ENCODE measurements at places on chromosomes 7 and 10.
A peak's percentile ranks its signal among the peaks of the same experiment; 100 is the strongest.

DNA sequence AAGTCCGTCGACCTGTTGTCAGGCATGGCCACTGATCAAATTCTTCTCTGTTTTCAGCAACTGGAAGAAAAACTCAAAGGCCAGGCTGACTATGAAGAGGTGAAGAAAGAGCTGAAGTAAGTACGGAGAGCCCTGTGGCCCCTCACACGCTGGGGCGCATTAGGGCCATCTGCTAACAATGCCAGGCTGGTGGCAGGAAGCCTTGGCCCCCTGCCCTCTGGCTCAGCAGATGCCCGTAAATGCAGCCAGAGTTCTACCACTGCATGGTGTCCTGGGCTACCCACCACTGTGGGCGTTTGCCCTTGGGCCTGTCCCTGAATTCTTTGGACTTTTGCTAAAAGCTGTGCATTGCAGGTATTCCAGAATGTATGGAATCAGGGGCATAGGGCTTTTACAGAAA is 96.9 kb upstream of the SH2B2 start:
- DNase-seq: no peak

GRCh38 chr7:107939573-107940489 is 48.8 kb downstream of the DLD start:
- no peak for DNase-seq

DNA sequence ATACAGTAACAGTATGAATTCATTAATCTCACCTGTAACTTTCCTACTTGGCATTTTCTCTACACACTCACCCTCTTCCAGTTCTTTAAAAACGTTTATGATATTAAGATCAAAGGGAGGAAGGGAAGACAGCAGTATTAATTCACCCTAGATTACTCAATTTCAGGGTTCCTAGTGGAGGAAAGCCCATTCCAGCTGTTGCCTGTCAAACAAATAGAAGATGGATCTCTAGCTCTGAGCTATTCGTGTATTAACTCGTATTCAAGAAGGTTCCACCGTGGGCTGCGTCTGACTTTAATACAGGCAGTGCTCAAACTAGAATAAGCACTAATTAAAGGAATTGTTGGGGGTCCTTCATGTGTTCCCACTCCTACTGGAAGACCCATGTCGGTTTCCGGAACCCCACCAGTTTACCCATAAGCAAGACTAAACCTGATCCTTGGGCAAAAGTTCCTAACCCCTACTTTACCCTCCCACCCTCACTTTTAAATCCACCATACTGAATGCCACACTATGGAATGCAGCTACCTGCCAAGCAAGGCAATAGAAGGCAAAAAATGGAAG is 2.1 kb downstream of the NANOS1 start:
- DNase-seq: no peak

DNA sequence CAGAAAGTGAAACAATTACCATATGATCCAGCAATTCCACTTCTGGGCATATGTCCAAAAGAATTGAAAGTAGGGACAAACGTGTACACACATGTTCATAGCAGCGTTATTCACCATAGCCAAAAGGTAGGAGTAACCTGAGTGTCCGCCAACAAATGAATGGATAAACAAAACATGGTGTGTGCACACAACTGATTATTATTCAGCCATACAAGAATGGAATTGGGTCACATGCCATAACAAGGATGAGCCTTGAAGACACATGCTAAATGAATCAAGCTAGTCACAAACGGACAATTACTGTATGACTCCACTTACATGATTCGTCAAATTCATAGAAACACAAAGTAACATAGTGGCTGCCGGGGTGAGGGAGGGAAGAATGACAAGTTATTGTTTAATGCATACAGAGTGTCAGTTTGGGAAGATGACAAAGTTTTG is 4.1 kb upstream of the OIT3 start:
- DNase-seq: no peak

DNA sequence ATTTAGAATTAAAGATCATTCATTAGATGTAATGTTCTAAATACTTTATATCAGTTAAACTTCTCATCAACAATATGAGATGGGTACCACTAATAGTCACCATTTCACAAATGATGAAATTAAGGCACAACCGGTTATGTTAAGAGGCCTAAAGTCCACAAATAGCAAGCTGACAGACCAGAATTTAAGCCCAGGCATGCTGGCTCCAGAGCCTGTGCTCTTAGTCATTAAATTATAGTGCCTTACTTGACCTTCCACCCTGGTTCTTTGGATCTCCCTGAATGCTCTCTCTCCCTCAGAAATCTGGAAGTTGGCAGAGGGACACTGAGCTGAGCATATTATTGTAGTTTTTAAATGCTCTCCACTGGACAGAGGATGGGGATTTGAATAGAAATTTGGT is 3.6 kb downstream of the LIPN start:
- DNase-seq: no peak

- no peak for DNase-seq
These were observed 459.1 kb downstream of the PLXNA4 start for GRCh38 chr7:132117181-132117580.

DNA sequence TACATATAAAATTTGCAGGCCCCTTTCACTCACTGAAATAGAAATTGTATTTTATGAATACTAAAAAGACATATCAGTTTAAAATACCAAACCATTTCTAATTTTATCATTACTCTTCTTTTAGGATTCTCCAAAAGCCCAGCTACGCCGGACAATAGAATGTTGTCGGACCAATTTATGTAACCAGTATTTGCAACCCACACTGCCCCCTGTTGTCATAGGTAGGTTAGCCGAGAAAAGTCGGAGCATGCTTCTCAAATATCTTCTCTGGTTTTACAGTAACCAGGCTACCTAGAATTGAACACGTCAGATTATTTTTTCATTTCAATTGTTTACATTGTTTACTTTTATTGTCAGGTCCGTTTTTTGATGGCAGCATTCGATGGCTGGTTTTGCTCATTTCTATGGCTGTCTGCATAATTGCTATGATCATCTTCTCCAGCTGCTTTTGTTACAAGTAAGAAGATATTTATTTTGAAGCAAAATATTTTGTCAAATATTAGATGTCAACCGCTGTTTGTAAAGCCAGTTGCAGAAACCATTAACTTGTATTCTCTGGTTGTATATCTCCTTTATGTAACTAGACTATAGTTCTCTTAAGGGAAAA is 57.6 kb downstream of the MMRN2 start:
- DNase-seq: peak; percentile 61

GRCh38 chr7:158074896-158075632 is 512.6 kb downstream of the PTPRN2 start:
- DNase-seq: no peak

DNA sequence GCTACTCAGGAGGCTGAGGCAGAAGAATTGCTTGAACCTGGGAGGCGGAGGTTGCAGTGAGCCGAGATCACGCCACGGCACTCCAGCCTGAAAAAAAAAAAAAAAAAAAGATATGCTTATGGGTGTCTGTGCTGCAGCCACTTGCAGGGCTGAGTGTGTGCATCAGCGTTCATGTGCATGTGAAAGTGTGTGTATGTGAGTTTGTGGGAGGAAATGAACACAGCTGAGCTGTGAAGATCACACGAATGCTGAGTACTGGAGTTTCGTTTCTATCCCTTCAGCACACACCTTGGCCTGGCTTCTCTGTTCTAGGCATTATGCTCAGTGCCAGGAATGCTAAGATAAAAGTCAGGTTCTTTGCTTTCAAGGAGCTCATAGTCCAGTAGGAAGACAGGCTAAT is 12.0 kb upstream of the SVOPL start:
- peak; percentile 21 for DNase-seq

DNA sequence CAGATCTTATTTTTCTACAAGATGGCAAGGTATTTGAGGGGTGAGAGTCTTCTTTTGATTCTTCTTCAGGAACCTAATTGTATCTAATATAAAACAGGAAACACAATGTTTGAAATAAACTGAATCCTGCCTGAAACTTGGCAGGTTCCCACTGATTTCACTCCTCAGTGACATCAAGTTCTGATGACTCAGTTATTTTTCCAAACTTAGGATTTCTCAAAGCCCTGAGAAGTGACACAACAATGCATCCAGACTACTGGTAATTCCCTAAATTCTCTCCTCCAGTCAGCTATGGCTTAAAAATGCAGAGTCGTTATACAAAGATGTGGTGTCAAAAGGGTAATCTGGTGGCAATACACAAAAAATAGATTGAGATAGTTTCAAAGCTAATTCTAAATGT is 80.9 kb downstream of the ABLIM1 start:
- no peak for DNase-seq

GRCh38 chr10:77504873-77505257 is 132.7 kb downstream of the KCNMA1 start:
- no peak for DNase-seq

GRCh38 chr10:59678884-59679301 is 30.8 kb downstream of the SLC16A9 start:
- peak; percentile 81 for DNase-seq

DNA sequence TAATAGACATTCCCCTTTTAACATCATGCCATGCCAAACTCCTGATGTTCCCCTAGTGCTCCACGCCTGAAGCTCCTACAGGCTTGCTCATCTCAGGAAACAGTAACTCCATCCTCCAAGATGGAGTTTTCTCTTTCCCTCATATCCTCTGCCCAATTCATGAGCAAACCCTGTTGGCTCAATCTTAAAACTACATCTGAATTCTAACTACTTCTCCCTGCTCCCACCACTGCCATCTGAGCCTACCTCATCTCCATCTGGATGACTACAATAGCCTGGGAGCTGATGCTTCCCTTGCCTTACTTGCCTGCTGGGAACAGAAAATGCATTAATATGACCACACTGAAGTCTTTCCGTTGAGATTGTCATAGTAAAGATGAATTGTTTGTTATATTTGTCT is 271.7 kb upstream of the MKLN1 start:
- no peak for DNase-seq

DNA sequence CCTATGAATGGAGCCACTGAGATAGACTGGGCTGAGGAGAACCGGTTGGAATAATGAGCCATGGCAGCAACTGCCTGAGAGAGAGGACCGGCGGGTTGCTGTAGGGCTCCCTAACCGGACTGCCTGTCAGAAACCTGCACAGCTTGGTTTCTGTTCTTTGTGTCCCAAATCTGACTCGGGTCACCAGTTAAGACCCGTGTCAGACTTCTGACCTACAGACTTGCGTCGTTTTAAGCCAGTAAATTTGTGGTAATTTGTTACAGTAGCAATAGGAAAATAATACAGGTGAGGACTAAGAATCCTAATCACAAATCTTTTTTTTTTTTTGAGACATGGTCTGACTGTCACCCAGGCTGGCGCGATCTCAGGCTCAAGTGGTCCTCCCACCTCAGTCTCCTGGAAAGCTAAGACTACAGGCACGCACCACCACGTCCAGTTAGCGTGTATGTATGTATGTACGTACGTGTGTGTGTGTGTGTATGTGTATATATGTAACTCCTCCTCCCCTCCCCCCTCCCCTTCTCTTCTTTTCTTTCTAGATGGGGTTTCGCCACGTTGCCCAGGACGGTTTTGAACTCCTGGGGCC is 672 bp upstream of the DDX56 start:
- no peak for DNase-seq

GRCh38 chr10:21705828-21706176 is 171.8 kb downstream of the MLLT10 start:
- no peak for DNase-seq

- no peak for DNase-seq
These were observed 209.5 kb upstream of the ZMIZ1 start for GRCh38 chr10:78859266-78859665.

GRCh38 chr7:46969303-46970130 is 612.4 kb downstream of the TNS3 start:
- no peak for DNase-seq

DNA sequence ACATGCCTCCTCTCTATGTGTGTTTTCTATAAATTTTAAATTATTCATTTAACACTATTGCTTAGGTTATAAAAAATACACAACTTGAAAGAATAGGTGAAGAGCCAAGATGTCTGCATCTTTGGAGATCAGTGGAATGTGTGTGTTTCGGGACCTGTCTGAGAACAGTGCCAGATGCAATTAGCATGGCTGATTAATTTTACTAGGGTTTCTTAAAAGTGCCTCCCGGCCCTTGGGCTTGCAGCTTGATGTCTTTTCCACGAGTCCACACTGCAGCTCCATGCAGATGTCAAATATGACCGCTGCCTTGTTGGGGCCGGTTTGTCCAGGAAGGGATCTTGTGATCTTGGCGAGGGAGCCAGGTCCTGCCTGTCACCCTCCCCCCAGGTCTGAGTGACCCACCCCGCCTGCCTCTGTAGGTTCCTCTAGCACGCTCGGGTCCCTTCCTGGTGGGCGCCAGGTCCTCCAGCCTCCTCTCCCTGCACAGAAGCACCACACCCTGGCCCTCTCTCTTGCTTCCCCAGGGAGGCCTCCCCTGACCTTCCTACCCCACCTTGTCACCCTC is 20.7 kb downstream of the LHPP start:
- DNase-seq: no peak

- DNase-seq: peak; percentile 33
These were observed 69.0 kb upstream of the PDCD4 start for GRCh38 chr10:110802551-110803238.

DNA sequence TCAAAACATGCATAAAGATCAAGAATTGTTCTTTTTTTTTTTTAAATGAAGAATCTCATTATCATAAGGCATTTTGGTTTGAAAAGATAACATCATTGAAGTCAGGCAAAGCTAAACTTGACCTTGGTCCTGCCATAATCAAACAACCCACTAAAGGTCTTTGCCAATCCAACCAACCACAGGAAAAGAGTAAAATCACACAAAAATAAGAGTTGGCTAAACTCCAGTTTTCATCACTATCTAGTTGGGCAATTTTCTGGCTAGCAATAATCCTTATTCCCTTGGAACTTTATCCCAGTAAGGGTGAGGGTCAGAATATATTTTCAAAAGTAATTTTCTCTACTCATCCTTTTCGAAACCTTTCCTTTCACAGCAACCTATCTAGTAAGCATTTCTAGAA is 62.4 kb downstream of the HIBADH start:
- DNase-seq: no peak

- no peak for DNase-seq
These were observed 130.8 kb upstream of the HPS1 start for GRCh38 chr10:98577578-98577977.

GRCh38 chr10:127186813-127187212 is 9.6 kb downstream of the INSYN2A start:
- DNase-seq: no peak

GRCh38 chr10:77071001-77071511 is 566.6 kb downstream of the KCNMA1 start:
- no peak for DNase-seq

- no peak for DNase-seq
These were observed 99.6 kb downstream of the JMJD1C start for GRCh38 chr10:63365976-63366765.

DNA sequence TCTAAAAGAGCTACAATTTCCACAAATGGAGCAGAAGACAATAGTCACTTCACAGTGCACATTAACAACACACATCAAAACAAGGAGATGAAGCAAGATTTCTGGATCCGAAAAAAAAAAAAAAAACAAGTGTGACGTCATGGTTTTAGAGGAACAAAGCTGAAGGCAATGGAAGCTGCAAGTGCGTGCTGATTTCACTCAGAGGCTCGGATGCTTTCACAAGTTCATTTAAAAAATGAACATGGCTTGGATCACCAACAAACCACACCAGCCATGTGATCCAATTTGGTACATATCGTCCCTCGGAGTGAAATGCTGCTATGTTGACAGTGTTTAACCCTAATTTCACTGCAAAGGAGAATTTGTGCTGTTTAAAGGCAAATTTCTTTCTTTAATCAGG is 337.0 kb upstream of the PRKCQ start:
- no peak for DNase-seq

Measured in activated CD4-positive, alpha-beta T cell treated with anti-CD3 and anti-CD28 coated beads, Interleukin-2, Interleukin-6, amounts not matched to agents 100 ng/mL and 50 ng/mL, durations not matched to agents 16 hours and 8 hours (primary cell).